ENCODE measurements at places on chromosomes 7 and 10.

- H3K4me1 ChIP-seq, result no peaks in the 10 kb centered on the region
- no peaks in the 10 kb centered on the region for H3K36me3 ChIP-seq
- H3K27me3 ChIP-seq, result no peaks in the 10 kb centered on the region
- H3K27ac ChIP-seq, result no peak overlapping the region
- DNase-seq, result no peak
Observed at GRCh38 chr7:95828824-95829790, 56.8 kb downstream of the DYNC1I1 start.

GRCh38 chr10:99368646-99369045, 39.5 kb downstream of the CNNM1 start:
- DNase-seq, result no peak
- no peak overlapping the region for H3K27ac ChIP-seq
- no peaks in the 10 kb centered on the region for H3K36me3 ChIP-seq
- no peak overlapping the region for H3K4me3 ChIP-seq

- no peaks in the 10 kb centered on the region for H3K36me3 ChIP-seq
- no peaks in the 10 kb centered on the region for H3K27me3 ChIP-seq
- H3K4me3 ChIP-seq, result no peak overlapping the region
- DNase-seq, result no peak
- no peak overlapping the region for H3K27ac ChIP-seq
- no peaks in the 10 kb centered on the region for H3K4me1 ChIP-seq
Observed at GRCh38 chr7:121605317-121605680, 209.2 kb upstream of the FAM3C start.

GRCh38 chr10:102451105-102451969, at the start of gene C10orf95:
C10orf95 (minus strand) TSS chr10:102451543; CDS start chr10:102451093, 450 bp downstream.
- no peaks in the 10 kb centered on the region for H3K27me3 ChIP-seq
- peaks cover 6% of the 10 kb centered on the region for H3K4me1 ChIP-seq
- H3K4me3 ChIP-seq, result peak within 1 kb of the TSS; percentile 85

GRCh38 chr10:121596689-121597503, 1.3 kb downstream of the FGFR2 start:
- H3K4me1 ChIP-seq, result peaks cover 8% of the 10 kb centered on the region
- peak overlapping the region; percentile 41 for H3K4me3 ChIP-seq
- H3K27me3 ChIP-seq, result peaks cover 80% of the 10 kb centered on the region
- DNase-seq, result peak; percentile 61

GRCh38 chr7:117385363-117386109, 41.8 kb downstream of the ASZ1 start:
- H3K27me3 ChIP-seq, result peaks cover 2% of the 10 kb centered on the region
- peak; percentile 25 for DNase-seq
- H3K4me3 ChIP-seq, result no peak overlapping the region
- H3K36me3 ChIP-seq, result no peaks in the 10 kb centered on the region

GRCh38 chr10:131997366-131998049, 15.8 kb upstream of the BNIP3 start:
- H3K4me3 ChIP-seq, result no peak overlapping the region
- H3K4me1 ChIP-seq, result no peaks in the 10 kb centered on the region
- no peaks in the 10 kb centered on the region for H3K36me3 ChIP-seq
- DNase-seq, result no peak

DNA sequence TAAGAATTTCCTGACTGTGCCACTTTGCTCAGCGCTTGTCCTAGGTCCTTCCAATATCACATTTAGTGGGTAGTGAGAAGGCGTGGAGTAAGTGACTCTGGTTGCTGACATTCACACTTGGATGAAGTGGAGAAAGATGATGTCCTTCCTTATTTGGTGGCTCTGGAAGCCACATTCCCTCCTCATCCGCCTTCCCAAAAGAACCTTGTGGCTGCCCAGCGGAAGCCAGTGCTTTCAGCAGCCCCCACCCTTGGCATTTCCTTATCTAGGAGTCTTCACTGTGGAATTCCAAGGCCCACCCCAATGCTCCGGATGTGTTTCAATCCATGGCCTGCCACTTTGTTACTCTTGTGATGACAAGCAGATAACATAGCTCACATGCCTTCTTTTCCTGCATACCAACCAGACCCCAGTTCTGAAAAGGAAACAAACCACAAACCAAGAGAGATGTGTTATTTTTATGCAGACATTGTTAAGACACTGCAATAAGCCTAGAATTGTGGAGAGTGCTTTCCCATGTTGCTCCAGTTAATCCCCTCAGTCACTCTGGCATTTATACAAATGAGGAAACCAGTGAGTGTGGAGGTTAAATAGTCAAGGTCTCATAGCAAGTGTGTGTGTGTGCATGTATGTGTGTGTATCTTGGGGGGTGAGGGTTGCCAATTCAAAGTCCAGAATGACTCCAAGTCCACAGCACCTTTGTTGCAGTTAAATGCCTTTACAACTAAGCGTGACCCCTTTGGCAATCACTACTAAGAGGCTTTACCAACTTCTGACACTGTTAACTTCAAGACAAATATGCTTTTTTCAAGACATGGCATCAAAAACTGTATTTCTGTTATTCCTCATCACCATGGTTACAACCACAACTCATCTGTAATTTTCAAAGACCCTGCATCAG, 10.3 kb upstream of the ANKRD1 start:
- peaks cover 14% of the 10 kb centered on the region for H3K4me1 ChIP-seq
- no peaks in the 10 kb centered on the region for H3K36me3 ChIP-seq
- H3K4me3 ChIP-seq, result no peak overlapping the region
- no peaks in the 10 kb centered on the region for H3K27me3 ChIP-seq
- no peak for DNase-seq
